ENCODE measurements at places on chromosomes 13 and 19. TPM values are rescaled to one million over a fixed set of nuclear protein-coding genes. Genes with fewer than 3 reads are reported as not detected.

The PRX gene
- 1.7 TPM for total RNA-seq

GRCh38 chr19:34067861-34068271, 104.4 kb upstream of the LSM14A start:
- no peak overlapping the region for H3K27ac ChIP-seq
- H3K4me1 ChIP-seq = peaks cover 8% of the 10 kb centered on the region
- no peak for DNase-seq

GRCh38 chr19:35306473-35307246, 14.7 kb downstream of the MAG start:
- DNase-seq = no peak
- peaks cover 10% of the 10 kb centered on the region for H3K27me3 ChIP-seq
- no peak overlapping the region for H3K4me3 ChIP-seq
- no peak overlapping the region for H3K27ac ChIP-seq

DNA sequence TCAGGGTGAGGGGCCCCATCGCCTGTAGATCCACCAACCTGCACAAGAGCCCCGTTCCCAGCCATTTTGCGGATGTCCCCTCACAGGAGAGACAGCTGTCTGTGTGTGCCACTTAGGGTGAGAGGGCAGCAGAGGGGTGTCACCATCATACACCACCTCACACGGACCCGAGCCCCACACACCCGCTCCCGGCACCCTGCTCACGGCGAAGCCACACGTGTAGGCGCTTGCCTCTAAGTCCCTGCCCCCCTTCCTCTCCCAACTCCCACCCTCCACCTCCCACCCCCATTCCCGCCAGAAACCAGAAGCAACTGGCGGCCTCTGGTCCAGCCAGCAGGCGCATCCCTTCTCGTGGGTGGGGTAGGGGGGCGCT, 4.0 kb upstream of the DPF1 start:
- H3K36me3 ChIP-seq = peaks cover 7% of the 10 kb centered on the region
- H3K4me1 ChIP-seq = peaks cover 24% of the 10 kb centered on the region
- H3K4me3 ChIP-seq = peak overlapping the region; percentile 63
- no peak for DNase-seq

- no peaks in the 10 kb centered on the region for H3K36me3 ChIP-seq
- H3K27ac ChIP-seq = no peak overlapping the region
- H3K4me1 ChIP-seq = peaks cover 6% of the 10 kb centered on the region
- H3K27me3 ChIP-seq = no peaks in the 10 kb centered on the region
- DNase-seq = no peak
- H3K4me3 ChIP-seq = no peak overlapping the region
Measured at GRCh38 chr13:59673286-59673685, 490.4 kb downstream of the DIAPH3 start.
